ENCODE measurements at places on chromosomes 16 and 17. TPM values are rescaled to one million over a fixed set of nuclear protein-coding genes. Genes with fewer than 3 reads are reported as not detected.
A peak's percentile ranks its signal among the peaks of the same experiment; 100 is the strongest.

- DNase-seq = no peak
Measured at GRCh38 chr17:55683550-55684315, 38.9 kb downstream of the TMEM100 start.

DNA sequence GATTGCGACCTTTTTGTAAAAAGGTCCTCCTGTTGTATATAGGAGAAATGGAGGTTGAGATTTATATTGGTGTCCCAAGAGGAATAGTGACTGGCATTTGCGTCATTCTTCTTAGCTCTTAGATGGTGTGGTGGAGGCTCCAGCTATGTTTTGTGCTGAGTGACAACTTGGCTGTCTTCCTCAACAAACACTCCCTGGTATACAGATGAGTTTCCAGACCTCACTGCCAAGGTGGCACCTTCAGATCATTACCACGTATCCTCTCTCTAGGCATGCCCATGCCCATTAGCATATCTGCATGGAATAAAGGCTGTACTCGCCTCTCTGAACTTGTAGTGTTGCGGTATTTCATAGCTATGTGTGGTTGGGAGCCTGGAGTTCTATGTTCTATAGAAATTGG, 120.0 kb downstream of the MAP2K4 start:
- no peak for DNase-seq

DNA sequence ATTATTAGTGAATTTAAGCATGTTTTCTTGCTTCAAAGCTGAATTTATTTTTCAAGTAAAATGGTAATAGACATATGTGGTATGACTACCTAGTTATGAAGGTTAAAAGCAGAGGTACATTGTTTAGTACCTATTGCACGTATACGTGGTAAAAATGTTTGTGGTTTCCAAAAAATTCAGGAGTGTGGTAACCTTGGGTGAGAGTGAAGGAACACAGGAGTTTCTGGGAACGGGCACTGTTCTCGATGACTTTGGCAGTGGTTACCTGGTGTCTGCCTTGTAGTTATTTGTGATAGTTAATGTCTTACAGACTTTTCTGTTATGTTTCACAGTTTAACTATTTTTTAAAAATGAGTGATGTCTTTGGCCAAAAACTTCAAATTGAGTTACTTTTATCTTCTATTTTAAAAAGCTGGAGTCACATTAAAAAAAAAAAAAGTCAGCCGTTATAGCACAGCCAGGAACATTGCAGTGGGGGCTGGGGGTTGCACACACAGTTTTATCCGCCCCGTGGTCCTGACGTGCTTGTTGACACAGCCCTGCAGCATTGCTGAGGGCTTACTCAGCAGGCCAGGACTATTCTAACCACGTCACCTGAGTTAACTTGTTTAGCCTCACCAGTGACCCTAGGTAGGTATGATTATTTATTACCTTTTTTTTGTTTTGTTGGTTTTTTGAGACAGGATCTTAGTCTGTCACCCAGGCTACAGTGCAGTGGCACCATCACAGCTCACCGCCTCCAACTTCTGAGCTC, 10.9 kb downstream of the JPT2 start:
- peak; percentile 71 for DNase-seq

DNA sequence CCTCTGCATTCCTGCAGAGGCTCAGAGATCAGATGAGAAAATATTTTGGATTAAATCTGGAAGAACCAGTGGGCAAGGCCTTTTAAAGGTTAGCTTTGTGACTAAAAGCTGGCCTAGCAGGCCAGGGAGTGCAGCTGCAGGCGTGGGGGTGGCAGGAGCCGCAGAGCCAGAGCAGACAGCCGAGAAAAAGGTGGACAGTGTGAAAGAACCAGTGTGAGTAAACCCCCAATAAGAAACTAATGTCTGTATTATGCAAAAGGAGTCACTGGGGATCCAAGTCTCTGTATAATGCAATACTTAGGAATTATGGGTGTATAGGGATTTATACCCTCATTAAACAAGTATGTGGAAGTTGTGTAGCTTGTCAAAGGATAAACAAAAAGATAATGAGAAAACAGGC, 21.4 kb upstream of the SPACA3 start:
- DNase-seq = peak; percentile 39

DNA sequence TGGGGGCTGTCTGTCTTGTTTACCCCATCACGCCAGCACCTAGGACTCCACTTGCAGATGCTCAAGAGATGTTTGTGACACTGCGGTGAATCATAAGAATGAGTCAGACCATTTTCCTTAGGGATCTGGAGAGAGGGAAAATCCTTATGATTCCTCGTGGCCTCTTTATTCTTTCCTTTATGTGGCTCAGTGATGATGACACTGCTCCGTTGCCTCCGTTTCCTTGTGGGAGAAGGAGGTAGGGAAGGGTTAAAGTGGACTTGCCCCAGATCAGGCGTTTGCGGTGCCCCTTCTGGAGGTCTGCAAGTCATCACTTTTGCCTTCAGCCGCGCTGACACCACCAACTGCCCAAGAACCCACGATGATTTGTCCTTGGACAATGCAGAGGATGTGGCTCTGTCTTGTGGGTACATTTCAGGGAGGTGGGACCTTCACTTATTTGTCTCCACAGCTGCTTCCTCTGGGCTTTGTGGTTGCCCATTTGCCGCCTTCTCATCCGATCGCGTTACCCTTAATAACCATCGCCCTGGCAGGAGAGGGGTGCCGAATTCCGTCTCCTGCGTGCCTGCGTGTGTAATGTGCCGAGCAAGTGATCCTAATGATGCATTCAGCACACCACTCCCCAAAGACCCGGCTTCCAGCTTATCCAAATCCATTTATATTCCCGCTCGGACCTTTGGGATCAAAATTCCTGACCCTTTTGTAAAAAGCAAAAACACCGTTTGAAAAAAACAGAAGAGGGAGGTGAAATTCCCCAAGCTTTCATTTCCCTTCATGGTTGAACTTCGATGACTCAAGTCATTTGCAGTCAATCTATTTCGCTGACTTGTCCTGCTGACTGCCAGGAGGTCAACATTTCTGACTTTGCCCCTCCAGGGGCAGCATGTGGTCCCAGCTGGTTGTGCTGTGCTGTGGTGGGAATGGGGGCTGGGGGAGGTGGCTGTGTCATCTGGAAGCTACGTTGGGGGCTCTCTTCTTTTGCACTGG, 87.2 kb upstream of the IRX3 start:
- peak; percentile 83 for DNase-seq

GRCh38 chr17:77153472-77153871, 12.7 kb downstream of the SEC14L1 start:
- no peak for DNase-seq

DNA sequence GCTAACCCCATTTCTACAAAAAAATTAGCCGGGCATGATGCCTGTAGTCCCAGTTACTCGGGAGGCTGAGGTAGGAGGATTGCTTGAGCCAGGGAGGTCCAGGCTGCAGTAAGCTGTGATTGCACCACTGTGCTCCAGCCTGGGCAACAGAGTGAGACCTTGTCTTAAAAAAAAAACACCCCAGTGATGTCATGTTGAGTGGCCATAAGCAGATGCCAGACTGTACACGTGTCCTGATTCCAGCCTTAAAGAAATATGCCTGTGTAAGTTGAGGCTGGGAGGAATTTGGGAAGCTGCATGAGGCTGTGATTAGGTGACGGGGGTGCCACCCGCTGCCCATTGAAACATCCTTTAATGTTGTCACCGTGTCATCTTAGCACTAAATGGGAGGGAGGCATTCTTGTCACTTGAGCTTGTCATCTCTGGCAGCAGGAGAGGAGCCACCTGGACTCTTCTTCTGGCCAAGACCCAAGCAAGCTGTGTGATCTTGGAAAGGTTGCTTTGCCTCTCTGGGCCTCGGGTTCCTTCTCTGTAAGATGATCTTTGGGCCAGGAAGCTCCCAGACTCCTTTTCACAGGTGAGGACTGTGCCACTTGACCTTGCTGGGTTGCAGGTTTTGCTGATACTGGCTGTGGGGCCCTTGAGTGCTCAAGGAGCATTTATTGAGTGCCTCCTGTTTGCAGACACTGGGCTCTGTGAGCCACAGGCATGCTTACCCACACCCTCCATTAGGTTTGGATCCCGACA, 98.3 kb upstream of the CIBAR2 start:
- peak; percentile 69 for DNase-seq

Gene GAS7
- 2.5 TPM for total RNA-seq

GRCh38 chr16:2237493-2238149, 1.4 kb downstream of the DNASE1L2 start:
- no peak for DNase-seq

Gene ITGA2B
- total RNA-seq = not detected

Gene TP53TG3C
- 3.5 TPM for total RNA-seq

Gene ZNF385C
- total RNA-seq = 0.63 TPM

Gene ANKS4B
- not detected for total RNA-seq

GRCh38 chr16:56872863-56873391, 7.9 kb downstream of the SLC12A3 start:
- DNase-seq = no peak

DNA sequence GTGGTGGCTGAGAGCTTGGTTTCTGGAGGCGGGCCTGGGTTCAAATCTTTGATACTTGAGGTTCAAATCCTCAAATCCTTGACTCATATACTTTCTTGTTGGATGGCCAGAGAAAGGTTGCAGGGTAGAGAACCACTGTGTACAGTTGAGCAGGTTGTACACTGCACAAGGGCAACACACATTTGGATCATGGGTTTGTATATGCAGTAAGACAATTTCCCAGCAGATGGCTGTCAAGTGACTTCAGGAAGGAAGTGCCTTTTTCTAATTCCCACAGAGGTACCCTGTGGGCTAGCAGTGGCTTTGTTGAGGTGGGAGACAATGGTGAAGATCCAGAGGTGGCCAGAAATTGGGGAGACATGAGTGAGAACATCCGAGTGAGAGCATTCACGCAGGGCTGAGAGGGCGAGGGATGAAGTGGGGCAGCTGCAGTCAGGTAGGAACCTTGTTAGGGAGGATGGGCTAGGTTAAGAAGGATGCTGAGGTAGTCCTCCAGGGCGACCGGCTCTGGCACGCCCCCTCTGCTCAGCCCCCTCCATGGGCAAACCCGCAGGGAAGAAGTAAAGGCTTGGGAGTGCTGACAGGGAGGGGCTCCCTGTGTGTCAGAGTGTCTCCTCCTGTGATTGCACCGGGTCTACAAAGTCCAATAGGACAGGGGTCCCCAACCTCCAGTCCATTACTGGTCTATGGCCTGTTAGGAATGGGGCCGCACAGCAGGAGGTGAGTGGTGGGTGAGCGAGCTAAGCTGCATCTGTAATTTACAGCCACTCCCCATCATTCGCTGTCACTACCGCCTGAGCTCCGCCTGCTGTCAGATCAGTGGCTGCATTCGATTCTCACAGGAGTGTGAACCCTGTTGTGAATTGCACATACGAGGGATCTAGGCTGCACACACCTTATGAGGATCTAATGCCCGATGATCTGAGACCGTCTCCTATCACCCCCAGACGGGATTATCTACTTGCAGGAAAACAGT, 2.7 kb downstream of the C16orf89 start:
- no peak for DNase-seq

All from Daoy (cell line).